Islet precursor cell (in vitro differentiated cells): ENCODE measurements at places on chromosomes 1 and 21.

DNA sequence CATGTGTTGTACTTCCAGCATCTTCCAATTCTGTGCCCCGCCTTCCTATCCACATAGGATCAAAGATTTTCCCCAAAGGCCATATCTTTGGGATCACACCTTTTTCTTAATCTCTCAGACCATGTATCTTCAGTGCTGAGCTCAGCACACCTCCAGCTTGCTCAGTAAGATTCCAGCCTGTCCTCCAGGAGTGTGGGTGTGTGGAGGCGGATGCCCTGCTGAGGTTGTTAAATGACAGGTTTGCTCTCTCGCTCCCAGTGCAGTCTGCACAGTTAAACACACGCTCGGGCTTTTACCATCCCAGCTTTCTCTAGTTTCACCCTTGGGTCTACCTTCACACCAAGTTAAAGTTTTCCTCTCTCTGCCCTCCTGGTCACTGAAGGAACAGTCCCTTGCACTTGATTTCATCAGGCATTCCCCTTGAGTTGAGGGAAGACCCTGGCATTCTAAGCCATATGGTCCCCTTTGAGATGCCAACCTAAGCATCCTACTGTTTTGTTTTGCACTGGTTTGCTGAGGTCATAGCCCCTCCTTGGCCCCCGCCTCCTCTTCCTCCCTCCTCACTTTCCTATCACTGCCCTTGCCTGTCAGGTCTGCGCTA lies 13.7 kb downstream of the MYOG start:
- no peak for DNase-seq

- no peak for DNase-seq
These were observed 681.5 kb downstream of the LRRIQ3 start for GRCh38 chr1:73516451-73516850.

DNA sequence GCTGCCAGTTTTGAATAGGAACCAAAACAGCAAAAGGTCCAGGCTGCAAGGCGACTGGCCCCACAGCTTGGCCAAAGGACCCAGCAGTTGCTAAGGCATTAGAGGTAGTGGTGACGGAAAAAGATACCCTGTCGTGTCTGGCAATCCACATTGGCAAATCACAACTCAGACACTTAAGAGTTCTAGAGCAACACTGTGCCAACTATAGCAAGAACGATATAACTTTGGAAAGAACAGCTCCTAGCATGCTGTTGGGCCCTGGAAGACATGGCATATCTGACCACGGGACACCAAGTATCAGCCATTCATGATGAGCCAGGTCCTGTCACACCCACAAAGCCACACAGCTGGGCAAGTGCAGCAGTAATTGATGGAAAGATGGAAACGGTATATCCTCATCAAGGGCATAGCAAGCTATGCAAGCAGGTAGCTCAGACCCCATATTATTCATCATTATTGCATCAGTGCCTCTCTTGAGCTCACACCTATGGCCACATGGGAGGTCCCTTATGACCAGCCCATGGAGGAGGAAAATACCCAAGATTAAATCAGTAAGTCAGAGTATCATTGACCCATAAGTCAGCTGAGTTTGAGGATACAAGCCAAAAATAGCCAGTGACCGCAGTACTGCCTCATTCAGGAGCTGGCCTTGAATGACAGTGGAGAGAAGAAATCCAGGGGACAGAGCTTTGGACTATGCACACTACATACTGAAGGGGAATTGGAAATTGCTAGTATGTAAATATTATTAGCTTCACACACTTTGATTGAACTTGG lies 221.2 kb downstream of the SETD4 start:
- no peak for DNase-seq

- DNase-seq = no peak
These were observed 40.5 kb downstream of the MAP3K7CL start for GRCh38 chr21:29170944-29171343.

DNA sequence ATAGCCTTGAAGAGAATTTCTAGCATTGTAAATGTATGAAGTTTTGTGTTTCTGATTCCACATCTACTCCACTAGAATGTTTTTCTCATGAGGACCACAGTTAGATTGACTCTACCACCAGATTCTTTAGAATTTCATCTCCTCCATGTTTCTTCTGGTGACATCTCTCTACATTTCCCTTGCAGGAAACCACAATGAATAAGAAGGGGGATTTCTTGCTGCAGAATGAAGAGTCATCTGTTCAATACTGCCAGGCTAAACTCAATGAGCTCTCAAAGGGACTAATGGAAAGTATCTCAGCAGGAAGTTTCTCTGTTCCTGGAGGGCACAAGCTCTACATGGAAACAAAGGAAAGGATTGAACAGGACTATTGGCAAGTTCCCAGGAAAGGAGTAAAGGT lies 18.6 kb downstream of the GBP6 start:
- DNase-seq = no peak

- DNase-seq = no peak
These were observed 161.6 kb downstream of the CHRM3 start for GRCh38 chr1:239547987-239548386.

DNA sequence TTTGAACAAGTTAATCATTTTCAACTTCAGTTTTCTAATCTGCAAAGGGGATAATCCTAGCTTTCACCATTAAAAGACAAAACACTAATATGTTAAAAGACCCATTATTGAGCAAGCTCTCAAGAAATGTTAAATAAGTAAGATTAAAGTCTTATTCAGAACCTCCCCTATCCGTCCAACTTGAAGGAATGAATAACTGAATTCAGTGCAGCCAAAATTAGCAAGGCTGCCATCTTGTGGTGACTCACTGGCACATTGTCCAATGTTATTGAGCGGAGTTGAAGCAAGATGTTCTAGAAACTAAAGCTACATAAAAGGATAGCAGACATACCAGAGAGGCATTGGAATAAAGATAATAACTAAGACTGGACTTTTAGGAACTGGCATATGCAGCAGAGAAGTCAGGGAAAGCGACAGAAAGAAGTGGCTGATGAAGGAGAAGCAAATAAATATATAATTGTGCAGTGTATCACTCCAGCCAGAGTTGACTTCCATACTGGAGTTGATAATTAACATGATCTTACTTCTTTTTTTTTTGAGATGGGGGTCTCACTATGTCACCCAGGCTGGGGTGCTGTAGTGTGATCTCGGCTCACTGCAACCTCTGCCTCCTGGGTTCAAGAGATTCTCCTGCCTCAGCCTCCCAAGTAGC lies 8.2 kb upstream of the CAP1 start:
- no peak for DNase-seq

- DNase-seq = no peak
These were observed 312.8 kb downstream of the CAMTA1 start for GRCh38 chr1:7097938-7098592.

DNA sequence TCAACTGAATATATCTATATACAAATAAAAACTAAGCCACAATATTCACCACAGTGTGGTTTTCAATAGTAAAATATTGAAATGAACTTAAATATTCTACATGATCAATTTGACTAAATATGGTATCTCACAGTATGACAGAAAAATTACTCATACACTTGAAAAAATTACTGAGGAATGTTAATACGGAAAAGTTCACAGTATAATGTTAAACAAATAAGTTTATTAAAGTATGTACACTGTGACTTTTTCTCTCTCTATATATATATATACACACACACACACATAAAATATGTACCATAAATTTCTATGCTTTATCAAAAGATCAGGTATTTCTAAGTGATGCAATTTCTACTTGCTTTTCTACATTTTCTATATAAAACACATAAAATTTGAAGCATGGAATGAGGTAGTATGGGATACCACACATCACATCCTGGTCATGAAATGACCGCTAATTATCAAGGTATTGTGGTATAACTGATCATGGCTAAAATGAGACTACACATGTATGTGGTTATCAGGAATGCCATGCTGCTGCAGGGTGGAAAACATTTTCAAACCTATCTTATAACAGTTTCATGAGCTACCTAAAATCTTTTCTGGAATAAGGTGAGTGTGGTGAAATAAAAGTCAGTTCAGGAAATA lies 102.3 kb downstream of the CDC42BPA start:
- DNase-seq = no peak

DNA sequence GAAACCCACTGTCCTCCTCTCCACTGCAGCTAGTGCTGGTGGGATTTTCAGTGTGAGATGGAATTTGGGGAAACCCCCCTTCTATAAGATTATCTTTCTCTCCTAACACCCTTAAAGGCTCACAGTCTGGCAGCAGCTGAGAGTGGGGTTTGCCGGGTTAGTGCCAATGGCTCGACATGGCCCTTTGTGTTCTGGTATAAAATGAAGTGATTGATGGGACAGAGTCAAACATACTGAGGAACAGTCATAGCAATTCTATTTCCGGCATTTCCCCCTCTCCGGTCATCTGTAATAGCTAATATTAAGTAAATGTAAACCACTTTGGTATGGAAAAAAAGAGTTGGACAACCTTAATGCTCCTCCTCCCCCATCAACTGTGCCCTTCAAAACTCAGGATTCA lies 37.6 kb downstream of the TFF3 start:
- no peak for DNase-seq

GRCh38 chr1:156602557-156602993 lies 1.3 kb upstream of the GPATCH4 start:
- DNase-seq = peak; percentile 47

GRCh38 chr1:63935143-63935542 lies 161.3 kb downstream of the ROR1 start:
- DNase-seq = no peak

DNA sequence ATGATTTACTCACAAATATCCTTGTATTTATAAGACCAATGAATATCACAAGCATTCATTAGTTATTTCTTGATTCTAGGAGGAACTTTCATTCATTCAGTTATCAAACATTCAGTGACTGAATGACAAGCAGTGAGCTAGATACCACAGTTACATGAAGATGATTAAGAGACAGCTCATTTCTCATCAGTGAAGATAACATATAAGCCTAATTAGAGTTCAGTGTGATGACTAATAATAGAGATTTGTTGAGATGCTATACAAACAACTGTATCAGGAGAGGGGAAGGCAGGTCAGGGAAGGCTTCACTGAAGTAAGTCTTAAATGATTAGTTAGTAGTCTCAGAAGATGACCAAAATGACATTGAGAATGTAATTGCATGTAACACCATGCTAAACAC lies 14.6 kb upstream of the C1orf105 start:
- no peak for DNase-seq

DNA sequence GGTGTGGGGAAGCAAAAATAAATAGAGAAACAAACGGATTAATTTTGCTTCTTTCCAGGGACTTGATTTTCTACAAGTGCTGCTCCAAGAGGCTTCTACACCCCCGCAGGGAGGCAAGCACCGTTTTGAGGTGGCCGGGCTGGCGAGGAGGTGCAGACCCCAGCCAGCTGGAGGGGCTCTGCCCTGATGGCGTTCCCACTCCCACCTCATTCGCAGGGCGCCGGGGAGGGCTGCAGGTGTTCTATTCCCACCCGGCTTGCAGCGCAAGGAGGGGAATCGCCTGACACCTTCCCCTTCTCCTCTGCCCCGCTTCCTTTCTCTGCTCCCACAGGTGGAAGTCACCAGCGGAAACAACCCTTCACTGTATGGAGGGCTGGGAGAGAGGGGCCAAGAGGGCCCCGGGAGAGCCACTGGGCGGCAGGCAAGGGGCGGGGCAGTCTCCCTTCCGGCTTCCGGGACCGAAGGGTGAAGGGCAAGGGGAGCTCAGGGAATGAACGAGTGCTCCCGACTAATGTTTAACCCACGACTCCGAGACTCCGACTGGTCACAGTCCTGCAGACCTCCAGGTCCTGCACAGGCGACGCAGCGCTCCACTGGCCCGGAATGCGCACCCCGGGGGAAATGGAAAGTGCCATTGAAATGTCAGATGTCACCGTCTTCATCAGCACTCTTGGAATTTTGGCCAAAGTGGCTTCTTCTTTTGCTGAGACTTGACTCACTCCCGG lies 29.1 kb downstream of the TEX35 start:
- DNase-seq = peak; percentile 76

DNA sequence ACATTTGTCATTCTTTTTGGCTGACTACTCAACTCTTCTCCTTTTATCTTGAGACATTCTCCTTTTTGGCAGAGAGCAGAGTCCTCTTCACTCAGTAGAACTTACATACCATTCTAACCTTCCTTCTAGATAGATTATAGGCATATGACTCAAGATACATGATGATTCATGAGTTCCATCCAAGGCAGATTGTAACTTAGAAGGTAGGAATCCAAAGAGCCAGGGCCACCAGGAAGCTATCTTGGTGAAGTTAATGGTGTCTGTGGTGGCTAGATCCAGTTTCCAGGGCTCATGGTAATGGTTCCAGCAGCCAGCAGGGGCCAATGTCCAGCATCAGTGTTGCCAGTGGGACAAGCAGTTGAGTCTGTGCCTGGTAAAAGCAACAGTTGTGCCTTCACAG lies 76.1 kb upstream of the KIAA0040 start:
- peak; percentile 87 for DNase-seq

GRCh38 chr21:42096566-42096965 lies 25.4 kb downstream of the UMODL1 start:
- no peak for DNase-seq

GRCh38 chr1:185069202-185069772 lies 23.9 kb downstream of the RNF2 start:
- DNase-seq = no peak

DNA sequence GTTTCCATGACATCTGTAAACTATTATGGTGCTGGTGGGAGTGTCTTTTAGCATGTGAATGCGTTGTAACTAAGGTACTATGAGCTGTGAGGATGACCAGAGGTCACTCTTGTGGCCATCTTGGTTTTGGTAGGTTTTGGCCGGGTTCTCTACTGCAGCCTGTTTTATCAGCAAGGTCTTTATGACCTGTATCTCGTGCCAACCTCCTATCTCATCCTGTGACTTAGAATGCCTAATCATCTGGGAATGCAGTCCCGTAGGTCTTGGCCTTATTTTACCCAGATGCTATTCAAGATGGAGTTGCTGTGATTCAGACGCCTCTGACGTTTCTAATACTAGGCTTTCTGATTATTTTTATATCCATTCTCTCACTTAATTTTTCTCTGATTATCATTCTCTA lies 9.4 kb downstream of the NCAM2 start:
- DNase-seq = no peak

- DNase-seq = no peak
These were observed 8.6 kb downstream of the RIIAD1 start for GRCh38 chr1:151729966-151730291.

DNA sequence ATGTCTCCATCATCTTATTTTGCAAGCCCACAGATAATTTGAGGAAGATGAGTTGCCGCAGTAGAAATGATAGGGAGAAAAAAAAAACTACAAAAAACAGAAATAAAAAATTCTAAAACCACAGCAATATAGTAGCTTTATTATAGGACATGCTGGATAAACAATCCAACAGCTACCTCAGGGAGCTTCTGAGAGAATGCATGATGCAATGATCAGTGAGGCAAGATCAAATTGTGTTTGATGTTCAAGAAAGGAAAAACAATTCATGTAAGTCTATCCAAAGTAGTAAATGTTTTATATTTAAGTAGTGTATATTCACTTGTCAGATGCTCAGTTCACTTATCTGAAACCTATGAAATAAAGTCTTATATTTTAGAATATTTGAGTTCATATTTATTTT lies 6.7 kb downstream of the CR1L start:
- DNase-seq = no peak

GRCh38 chr1:91727763-91728162 lies 158.2 kb downstream of the TGFBR3 start:
- no peak for DNase-seq
